Caco-2 (cell line): ENCODE measurements at places on chromosomes 3 and 15.

DNA sequence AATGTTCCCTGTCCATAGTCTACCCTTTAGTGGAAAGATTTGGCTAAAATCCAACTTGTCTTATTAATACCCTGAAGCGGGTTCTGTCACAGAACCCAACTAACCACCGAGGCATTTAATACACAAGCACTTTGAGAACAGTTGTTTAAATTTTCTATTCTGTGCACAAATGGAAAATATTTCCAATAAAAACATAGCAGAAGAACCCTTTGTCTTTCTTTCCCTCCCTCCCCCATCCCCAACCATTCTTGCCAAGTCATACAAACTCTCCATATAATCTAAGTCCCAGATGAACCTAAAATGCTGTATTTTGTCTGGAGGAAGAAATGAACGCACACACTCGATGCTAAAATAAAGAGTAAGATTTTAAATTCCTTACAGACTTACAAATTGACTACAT, 126.9 kb upstream of the STRIT1 start:
- DNase-seq: no peak

DNA sequence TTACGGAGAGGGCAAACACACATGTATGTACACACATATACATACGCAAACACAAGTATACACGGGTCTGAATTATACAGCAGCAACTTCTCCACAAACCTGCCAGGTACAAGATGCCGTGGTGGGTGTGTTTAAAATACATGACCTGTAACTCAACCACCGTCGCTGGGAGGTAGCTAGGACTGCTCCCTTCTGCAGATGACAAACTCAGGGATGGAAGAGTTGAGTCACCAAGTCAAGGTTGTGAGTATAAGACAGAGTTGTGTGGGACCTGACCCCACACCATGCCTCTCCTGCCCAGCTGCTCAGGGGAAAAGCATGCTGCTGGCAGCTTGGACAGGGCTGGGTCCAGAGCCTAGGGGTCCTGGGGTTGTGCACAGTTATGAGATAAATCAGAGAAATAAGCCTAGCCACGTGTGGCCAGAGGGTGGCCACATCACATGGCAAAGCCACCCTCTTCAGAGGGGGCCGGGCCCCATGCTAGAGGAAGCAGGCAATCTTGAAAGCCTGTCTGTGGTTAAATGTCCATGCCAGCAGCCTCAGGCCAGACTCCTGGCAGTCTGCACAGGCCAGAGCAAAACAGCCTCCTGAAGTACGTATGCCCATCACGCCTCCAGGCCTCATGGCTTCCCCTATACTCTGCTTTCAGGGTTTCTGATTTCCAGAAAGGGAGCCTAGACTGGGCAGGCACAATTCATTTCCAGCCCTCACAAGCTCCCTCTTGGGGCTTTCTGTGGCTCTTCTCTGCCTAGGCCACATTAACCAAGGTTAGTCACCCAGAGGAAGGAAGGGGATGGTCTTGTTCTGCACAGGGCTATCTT, 107.7 kb upstream of the RPL32 start:
- DNase-seq: no peak

GRCh38 chr3:183506674-183507320, 48.7 kb downstream of the KLHL6 start:
- no peak for DNase-seq

DNA sequence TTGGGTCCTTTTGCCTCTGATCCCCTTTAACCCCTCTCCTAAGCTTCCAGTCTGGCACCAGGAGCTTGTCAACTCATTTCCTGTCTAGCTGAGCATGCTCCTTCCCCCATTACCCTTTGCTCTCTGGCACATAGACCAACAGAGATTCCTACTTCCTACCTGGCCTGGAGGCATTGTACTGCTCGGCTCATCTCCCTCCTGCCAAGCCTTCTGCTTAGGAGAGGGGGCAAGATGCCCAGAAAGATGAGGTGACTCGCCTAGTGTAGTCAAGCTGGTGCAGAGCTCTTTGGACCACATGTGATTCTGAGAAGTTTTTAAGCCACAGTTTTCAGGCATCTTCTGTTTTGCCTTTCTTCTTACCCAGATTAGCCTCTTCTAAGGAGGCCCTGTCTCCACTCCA, 95.4 kb downstream of the ZNF621 start:
- no peak for DNase-seq

GRCh38 chr3:131231710-131232389, 149.7 kb upstream of the NUDT16 start:
- DNase-seq: no peak

DNA sequence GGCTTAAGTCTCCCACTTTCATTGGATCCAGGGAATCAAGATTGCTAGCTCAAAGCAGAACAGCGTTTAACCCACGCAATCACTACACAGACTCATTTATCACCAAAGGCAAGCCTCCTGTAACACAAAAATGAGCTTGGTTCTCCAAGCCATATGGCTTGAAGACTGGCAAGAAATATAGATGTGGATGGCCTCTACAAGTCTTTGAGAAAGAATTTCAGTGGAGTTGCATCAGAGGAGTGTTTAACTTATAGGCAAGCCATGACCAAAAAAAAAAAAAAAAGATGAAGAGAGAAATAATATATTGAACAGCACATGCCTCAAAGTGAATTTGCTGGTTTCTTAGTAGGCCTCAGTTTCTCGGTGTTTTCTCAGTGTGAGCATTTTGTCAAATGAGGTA, 27.3 kb downstream of the PDZRN3 start:
- DNase-seq: no peak

GRCh38 chr15:82798531-82799166, 7.2 kb downstream of the FSD2 start:
- no peak for DNase-seq

DNA sequence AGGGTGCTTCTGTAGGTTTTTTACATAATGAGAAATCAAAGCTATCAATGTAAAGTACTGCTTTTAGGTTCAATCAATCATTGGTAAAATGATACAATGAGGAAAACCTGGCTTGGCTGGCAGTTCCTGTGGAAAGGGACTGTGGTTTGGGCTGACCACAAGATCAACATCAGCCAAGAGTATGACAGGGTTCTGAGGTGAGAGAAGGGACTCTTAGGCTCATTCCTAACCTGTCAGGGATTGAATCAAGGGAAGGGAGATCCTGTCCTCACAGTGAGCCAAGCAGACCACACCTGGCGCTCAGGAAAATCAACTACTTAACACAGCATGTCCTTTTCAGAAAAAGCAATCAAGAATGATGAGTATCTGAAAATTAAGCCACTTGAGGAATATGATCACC, 111.1 kb downstream of the MAGI1 start:
- DNase-seq: no peak

DNA sequence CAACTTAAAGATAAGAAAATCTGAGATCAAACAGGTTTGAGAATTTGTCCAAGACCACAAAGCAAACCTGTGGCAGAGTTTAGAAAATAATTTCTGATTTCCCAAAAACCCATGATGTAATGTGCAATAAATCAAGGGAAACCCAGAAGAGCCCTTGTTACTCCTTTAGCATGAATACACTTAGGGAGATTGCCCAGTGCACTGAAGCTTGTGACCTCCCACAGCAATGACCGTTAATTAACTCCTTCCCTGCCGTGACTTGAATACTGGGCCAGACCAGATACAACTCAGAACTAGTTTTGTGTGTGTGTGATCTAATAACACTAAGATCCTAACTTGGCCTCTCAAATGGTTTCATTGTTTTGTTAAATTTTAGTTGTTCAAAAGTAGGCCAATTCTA, 2.5 kb downstream of the PRKAR2A start:
- DNase-seq: no peak

GRCh38 chr3:172056416-172056815, 17.0 kb downstream of the FNDC3B start:
- no peak for DNase-seq

GRCh38 chr3:37675833-37676596, 185.7 kb upstream of the CTDSPL start:
- DNase-seq: no peak

- DNase-seq: no peak
Measured at GRCh38 chr3:138376663-138377062, 28.3 kb downstream of the MRAS start.

- no peak for DNase-seq
Measured at GRCh38 chr3:179981646-179982045, 55.1 kb downstream of the PEX5L start.

DNA sequence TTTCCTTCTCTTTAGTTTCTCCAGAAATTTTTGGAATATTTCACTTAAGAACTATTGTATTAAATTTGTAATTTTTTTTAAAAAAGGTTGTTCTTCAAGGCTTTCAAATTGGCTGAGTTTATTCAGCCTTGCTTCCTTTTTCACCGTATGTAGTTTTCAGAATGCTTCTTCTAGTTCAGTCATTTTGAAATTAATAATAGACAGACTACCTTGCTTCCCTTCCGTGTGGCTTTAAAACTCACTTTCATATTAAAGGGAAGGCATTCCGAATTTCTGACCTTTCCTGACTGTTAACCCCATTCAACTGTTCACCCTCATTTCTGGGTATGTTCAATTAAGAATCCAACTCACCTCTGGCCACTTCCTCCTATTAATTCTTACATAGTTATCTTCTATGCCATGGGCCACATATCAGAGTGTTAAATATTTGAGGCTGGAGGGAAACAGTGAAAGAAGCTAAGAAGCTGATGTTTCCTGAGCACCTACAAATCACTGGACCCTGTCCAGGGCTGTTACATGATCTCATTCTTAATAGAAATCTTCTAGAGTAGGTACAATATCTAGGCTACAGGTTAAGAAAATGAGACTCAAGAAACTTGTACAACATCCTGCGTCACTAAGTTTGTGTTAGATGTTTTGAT, 237.5 kb downstream of the P3H2 start:
- no peak for DNase-seq

- DNase-seq: no peak
Measured at GRCh38 chr3:156358232-156358631, 196.7 kb downstream of the SSR3 start.

GRCh38 chr3:175129126-175129525, 270.0 kb downstream of the NAALADL2 start:
- DNase-seq: no peak

DNA sequence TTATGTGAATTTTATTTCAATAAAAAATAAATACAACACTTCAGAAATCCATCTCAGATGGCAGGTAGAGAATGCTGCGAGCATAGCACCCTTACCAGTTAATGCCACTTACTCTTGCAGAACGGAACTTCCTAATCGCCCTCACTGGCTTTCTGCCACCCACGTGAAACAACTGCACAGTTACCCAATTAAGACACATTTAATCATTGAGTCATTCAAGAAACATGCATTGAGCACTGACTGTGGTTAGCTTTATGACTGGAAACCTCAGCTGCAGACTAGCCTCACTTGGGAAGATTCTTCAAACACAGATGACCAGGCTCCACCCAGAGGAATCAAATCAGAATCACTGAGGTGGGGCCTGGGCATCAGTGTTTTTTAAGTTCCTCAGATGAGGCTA, 5.6 kb upstream of the MFGE8 start:
- no peak for DNase-seq

DNA sequence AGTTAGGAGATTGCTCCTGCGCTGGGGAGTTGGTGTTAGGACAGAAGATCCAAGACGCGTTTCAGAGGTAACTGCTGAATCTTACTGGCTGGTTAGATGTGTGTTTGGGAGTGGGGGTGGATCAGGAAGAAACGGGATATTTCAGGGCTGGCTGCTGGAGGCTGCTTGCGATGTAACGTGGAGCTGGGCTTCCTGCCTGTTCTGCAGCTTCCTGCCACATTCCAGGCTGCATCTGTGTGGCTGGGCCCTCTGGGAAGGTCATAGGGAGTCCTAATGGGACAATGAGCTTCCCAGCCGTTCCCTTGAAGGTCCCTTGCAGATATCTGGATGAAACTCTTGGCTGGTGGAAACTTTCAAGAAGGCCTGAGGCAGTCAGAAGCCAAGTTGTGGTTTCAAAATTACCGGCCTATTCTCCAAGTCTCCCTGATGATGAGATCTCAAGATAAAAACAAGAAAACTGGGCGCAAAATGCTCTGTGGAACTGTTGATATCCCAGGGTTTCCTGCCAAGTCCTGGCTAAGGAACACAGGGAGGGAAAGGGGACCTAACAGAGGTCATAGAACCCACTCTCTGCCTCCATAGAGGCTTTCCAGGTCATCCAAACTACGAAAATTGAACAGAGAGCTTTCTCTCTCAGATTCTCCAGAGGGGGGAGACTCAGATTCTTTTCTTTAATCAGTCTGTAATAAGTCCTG, 67.0 kb downstream of the NOX5 start:
- DNase-seq: no peak

DNA sequence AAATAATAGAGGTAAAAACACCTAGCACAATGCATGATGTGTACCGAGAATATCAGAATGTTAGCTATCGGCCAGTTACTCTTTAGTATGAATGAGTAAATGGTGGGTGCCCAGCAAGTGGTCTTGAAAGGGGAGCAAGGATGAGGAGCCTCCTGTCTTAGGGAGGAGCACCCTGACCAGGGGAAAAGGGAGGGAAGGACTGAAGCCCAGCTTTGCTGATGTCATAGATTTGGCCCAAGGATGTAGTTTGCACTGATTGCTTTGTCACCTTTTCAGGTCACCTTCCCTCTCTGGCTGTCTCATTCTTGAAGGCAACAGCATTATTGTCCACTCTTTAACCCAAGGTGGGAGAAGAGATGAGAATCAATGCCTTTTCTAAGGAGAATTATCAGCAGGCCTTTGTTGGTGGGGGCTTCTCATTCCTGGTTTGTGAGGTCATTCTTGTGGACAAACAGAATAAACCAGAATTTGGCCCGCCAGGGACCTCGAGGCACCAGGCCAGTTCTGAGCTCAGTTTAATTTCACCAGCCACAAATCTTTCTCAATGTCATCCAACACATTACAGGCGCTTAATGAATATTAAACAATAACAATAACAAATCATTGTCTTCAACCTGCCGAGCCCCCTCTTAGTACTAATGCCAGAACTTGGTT, 231.3 kb downstream of the VPS13C start:
- DNase-seq: no peak

- peak; percentile 85 for DNase-seq
Measured at GRCh38 chr3:9932843-9933560, 632 bp upstream of the CRELD1 start.

- no peak for DNase-seq
Measured at GRCh38 chr3:136353461-136353860, 103.3 kb downstream of the PCCB start.

- DNase-seq: no peak
Measured at GRCh38 chr15:47917881-47918280, 200.6 kb downstream of the SEMA6D start.

DNA sequence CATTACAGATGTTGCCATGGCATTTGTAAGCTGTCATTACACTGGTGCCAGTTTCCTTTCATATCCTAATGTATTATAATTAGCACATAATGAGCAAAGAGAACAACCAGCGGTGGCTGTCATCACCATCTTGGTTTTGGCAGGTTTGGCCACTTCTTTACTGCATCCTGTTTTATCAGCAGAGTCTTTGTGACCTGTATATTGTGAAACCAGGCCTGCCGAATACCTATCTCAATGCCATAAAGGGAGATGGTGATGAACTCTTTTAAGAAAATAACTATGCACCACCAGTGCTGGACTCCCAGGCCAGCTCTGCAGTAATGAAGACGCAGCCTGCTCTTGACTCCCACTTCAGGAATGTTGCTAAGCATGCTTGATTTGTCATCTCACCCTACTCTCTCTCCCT, 458.1 kb upstream of the NR2F2 start:
- peak; percentile 44 for DNase-seq

DNA sequence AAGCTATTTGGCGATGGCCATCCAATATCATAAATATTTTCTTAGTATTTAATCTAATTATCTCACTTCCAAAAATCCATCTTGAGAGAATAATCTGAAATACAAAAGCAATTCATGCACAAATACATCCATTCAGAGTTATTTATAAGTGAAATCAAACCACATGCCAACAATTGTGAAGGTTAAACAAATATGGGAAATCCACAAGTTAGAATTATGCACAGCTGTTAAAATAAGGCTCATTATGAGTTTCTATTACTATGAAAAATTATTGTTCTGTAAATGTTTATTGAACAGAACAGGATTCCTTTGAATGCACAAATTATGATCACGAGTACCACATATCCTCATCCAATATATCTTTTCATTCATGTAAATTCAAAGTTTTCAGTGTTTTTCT, 267.7 kb downstream of the PLOD2 start:
- DNase-seq: no peak
